Thyroid gland (tissue), 4 donors: ENCODE measurements at places on chromosomes 5 and 9. TPM values are rescaled to one million over a fixed set of nuclear protein-coding genes. Genes with fewer than 3 reads are reported as not detected.

DNA sequence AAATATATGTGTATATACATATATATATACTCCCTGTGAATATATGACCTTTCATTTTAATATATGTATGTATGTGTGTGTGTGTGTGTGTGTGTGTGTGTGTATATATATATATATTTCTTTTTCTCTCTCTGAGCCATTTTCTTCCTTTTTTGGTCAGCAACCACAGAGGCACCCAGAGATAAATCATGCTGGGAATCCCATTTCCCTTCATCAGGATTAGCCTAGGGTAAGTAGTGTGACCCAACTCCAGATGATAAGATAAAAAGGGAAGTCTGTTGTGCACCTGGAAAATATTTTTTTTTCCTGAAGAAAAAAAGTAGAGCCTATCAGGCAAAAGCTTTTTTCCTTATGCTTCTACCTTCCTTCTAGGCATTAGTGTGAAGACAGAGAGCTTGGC is 25.4 kb upstream of the SUB1 start:
- no peaks in the 10 kb centered on the region for H3K27me3 ChIP-seq
- H3K4me1 ChIP-seq = no peaks in the 10 kb centered on the region
- no peak overlapping the region for H3K27ac ChIP-seq
- H3K36me3 ChIP-seq = no peaks in the 10 kb centered on the region
- H3K4me3 ChIP-seq = no peak overlapping the region

The GMCL2 gene
- total RNA-seq = not detected

DNA sequence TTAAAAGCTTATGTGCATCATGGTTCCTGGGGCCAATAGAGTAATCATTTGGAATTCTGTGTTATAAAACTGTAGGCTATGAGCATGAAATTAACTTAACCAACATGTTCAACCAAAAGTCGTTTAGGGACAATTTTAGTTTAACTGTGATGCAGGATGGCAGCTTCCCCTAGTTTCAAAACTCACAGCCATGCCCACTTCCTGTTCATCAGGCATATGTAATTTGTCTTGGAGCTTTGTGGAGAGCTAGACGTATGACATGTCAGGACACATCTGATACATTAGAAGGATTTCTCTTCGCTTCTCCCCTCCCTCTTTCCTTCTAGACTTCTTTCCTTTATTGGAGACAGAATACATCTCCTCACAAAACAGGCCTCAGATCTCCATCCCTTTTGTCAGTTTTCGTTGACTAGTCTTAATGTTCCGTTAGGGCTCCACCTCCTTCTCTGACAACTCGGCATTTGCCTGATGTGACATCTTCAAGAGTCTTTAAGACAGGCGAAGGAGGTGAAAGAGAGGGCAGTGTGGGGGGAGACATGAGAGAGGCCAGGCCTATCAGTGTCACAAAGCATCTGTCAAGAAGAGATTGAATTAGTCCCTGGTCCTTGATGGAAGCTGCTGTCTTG is 176.0 kb downstream of the MSX2 start:
- no peak overlapping the region for H3K4me3 ChIP-seq
- no peaks in the 10 kb centered on the region for H3K4me1 ChIP-seq
- H3K27me3 ChIP-seq = no peaks in the 10 kb centered on the region

- no peaks in the 10 kb centered on the region for H3K27me3 ChIP-seq
- H3K36me3 ChIP-seq = no peaks in the 10 kb centered on the region
- no peak overlapping the region for H3K4me3 ChIP-seq
Observed at GRCh38 chr9:105054491-105054890, 126.5 kb upstream of the ABCA1 start.

- H3K27me3 ChIP-seq = no peaks in the 10 kb centered on the region
- no peak overlapping the region for H3K4me3 ChIP-seq
- DNase-seq = no peak
- H3K4me1 ChIP-seq = peaks cover 6% of the 10 kb centered on the region
- H3K36me3 ChIP-seq = no peaks in the 10 kb centered on the region
Observed at GRCh38 chr5:177122566-177122965, 11.0 kb upstream of the NSD1 start.

The LRRC19 gene
- total RNA-seq = not detected

DNA sequence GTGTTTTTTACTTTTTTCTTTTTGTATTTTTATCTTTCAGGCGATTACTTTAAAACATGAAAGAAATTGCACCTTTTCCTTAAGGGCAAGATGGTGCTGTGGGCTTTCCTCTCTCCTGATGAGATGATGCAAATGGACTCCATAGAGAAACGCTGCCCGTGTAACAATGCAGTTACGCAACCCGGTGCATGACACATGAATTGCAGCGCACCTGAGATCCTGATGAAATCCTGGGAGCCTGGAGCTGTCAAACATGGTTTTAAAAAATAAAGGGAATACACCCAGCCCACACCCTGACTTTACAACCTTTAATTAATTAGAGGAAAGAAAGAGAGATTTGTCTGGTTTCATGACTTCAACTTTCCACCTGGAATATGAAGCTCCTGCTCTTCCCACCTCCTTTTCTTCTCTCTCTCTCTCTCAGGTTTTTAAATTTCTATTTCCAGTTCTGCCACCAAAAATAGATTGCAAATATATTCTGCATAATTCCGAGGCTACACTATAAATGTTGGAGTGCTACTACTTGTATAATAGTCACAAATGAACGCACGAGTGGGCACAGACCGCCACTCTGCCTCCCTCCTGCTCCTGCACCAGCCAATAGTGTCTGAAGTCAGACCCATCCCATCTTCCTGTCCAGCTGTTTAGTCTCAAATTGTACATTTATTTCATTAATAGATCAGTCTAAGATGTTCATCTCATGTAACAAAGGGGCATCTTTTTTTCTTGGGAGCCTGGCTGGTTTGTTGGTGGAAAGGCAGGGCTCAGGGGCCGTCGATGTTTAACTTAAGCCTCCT is 179.1 kb downstream of the AUH start:
- H3K27me3 ChIP-seq = no peaks in the 10 kb centered on the region
- no peak overlapping the region for H3K4me3 ChIP-seq

GRCh38 chr9:31783491-31783890 is 601.0 kb upstream of the ACO1 start:
- DNase-seq = no peak
- no peaks in the 10 kb centered on the region for H3K27me3 ChIP-seq
- no peaks in the 10 kb centered on the region for H3K4me1 ChIP-seq
- H3K4me3 ChIP-seq = no peak overlapping the region

The GFI1B gene
- total RNA-seq = not detected

The IPO11 gene
- 34.0 TPM for total RNA-seq

DNA sequence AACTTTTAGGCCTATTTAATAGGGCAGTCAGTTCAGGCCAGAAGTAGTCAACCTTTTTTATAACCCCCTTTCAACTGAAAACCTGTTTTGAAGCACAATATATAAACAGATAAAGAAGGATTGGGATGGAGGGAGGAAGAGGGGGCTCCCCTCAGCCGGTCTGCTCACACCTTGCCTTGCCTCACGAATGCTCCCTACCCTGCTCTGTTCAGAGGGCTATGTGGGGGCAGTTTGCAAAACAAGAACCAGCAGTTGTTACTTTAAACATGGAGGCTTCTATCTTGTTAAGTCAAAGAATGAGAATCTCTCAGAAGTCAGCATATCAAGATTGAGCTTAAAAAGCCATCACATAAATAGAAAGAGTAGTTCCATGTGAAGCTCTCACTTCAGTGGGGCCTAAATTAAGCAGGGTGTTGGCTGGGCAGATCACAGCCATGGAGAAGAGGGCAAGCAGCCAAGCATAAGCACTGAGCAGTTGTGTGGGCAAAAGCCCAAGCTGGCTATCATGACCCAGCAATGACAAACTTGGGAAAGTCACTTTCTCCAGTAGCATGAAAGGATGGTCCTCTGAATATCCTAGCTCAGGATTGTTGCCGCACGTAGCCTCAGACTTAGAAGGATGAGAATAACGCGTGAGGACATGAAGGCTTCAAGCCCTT is 70.6 kb downstream of the ALDH1A1 start:
- no peaks in the 10 kb centered on the region for H3K27me3 ChIP-seq
- no peaks in the 10 kb centered on the region for H3K4me1 ChIP-seq
- H3K36me3 ChIP-seq = no peaks in the 10 kb centered on the region
- no peak overlapping the region for H3K4me3 ChIP-seq
- H3K27ac ChIP-seq = peak overlapping the region; percentile 37

DNA sequence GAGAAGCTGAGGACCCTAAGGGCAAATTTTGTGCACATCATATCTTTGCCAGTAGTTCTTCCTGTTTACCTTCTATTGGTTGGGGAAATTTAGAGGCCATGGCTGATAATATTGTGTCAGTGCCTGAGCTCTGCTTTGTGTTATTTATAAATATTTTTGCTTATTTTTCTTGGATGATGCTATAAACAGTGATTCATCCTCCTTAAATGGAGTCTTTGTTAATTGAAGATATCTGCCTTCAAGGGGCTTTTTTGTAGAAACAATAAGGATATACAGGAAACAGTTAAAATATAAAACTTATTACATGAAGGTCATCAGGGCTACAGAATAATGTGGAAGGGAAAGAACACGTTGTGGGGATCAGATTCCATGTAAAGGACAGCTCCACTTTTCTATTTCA is 78.0 kb downstream of the PAM start:
- H3K36me3 ChIP-seq = no peaks in the 10 kb centered on the region
- H3K4me3 ChIP-seq = no peak overlapping the region
- no peak for DNase-seq
- no peaks in the 10 kb centered on the region for H3K4me1 ChIP-seq
- H3K27me3 ChIP-seq = no peaks in the 10 kb centered on the region
- no peak overlapping the region for H3K27ac ChIP-seq

GRCh38 chr9:1612886-1613285 is 402.3 kb upstream of the SMARCA2 start:
- no peak overlapping the region for H3K4me3 ChIP-seq
- H3K27ac ChIP-seq = no peak overlapping the region
- no peaks in the 10 kb centered on the region for H3K36me3 ChIP-seq
- H3K4me1 ChIP-seq = no peaks in the 10 kb centered on the region
- no peaks in the 10 kb centered on the region for H3K27me3 ChIP-seq

DNA sequence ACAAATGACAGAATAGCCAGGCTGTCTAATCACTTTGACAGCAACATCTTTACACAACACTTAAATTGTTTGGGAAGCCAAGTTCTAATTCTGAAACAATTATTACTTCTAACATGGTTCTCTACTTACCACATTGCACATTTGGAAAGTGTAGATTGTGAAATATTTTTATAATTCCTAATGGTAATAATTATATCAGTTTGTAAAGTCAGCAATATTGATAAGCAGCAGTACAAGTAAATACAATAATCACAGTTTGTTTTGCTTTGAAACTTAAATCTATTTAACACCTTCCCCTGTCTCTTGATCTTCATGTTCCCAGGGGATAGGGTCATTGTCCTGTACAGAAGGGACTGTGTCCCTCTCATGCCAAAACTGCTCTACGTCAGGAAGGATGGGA is 1.4 kb downstream of the GPR151 start:
- no peak for DNase-seq
- no peaks in the 10 kb centered on the region for H3K27me3 ChIP-seq
- H3K27ac ChIP-seq = no peak overlapping the region
- no peak overlapping the region for H3K4me3 ChIP-seq
- no peaks in the 10 kb centered on the region for H3K4me1 ChIP-seq

GRCh38 chr5:167012123-167013034 is 1279.1 kb upstream of the WWC1 start:
- H3K27ac ChIP-seq = no peak overlapping the region
- DNase-seq = no peak
- H3K27me3 ChIP-seq = no peaks in the 10 kb centered on the region

The PCDHB12 gene
- total RNA-seq = 2.4 TPM
